ENCODE measurements at places on chromosomes 3 and 15.

GRCh38 chr3:122621112-122621511 is 43.7 kb downstream of the PARP15 start:
- DNase-seq: no peak

- no peak for DNase-seq
Observed at GRCh38 chr3:23806534-23807423, 1.0 kb downstream of the UBE2E1 start.

DNA sequence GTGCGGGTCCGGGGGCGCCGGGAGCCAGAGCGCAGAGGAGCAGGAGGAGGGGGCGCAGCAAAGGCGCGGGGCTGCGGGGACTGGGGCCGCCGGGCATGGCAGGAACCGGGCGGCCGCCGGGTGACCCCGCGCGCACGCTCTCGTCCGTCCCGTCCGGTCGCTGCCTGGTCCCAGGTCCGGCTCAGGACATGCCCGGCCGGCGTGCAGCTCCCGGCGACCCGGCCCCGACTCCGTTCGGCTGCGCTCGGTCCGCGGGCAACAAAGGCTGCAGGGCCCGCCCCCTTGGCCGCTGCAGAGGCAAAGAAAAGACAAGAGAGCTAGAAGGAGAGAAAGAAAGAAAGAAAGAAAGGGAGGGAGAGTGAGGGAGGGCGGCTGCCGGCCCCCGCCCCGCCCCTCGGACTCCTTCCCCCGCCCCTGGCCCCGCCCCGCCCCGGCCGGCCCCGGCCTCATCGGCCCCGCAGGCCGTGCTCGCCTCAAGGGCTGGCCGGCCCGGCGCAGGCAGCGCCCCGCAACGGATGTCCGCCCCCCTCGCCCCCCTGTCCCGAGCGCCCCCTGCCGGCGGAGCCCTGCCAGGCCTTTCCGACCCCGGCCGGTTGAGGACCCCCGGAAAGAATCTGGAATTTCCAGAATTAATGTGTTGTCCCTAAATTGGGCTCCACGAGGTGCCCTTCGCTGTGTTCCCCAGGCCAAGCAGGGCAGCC is at the start of gene ADAMTS7:
ADAMTS7 (minus strand) TSS at position 341 of the 701 bp plus-strand sequence; CDS start at position 97, 244 bp downstream.
- DNase-seq: peak; percentile 16

- DNase-seq: no peak
Observed at GRCh38 chr3:172562871-172563865, 39.9 kb upstream of the TNFSF10 start.

DNA sequence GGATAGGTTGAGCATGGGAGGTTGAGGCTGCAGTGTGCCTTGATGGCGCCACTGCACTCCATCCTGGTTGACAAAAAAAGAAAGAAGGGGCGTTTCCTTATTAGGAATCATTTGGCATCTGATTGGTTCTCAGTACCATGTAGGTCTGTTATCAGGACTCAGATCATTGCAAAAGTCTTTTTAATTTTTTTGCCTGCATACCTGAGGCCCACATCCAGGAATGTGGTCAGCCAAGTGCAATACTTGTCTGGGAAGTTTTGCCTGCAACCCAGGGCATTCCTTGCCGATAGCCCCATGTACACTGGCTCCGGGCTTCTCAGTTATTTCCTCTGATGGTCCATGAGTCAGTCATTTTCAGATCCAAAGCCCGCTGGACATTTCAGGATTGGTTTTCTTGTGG is 50.1 kb upstream of the CRTC3 start:
- DNase-seq: no peak

- DNase-seq: no peak
Observed at GRCh38 chr3:177419904-177420601, 222.8 kb upstream of the TBL1XR1 start.

- DNase-seq: no peak
Observed at GRCh38 chr3:194103505-194103904, 32.4 kb upstream of the HES1 start.

GRCh38 chr3:41673650-41674049 is 288.3 kb downstream of the ULK4 start:
- no peak for DNase-seq

DNA sequence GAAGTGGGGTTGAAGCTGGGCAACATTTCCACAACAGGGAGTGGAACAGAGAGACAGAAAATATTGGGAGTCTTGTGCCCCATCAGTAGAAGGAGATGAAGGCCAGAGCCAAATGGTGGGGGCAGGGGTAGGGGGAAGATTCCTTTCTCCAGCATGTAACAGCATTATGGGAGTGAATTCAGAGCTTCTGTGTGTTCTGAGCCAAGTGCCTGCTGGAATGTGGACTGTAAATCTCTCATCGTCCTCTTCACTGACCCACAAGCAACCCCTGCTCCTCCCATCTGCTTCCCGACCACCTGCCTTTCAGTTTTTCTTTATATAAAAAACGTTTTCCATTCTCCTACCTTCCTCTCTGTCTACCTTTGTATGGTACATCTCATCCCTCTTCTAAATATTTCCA is 344.2 kb upstream of the TPRG1 start:
- DNase-seq: no peak

DNA sequence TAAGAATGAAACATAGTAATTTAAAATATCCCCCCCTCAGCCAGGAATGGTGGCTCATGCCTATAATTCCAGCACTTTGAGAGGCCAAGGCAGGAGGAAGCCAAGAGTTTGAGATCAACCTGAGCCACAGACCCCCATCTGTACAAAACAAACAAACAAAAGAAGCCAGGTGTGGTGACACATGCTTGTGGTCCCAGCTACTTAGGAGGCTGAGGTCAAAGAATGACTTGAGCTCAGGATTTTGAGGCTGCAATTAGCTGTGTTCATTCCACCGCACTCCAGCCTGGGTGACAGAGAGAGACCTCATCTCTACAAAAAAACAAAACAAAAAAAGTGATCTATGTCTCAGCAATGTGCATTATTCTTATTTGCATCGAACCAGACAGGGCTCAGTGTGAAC is 800.8 kb downstream of the MCTP2 start:
- no peak for DNase-seq

GRCh38 chr3:116566478-116566960 is 121.2 kb upstream of the LSAMP start:
- DNase-seq: no peak

- DNase-seq: no peak
Observed at GRCh38 chr15:29465816-29466215, 196.2 kb upstream of the NSMCE3 start.

DNA sequence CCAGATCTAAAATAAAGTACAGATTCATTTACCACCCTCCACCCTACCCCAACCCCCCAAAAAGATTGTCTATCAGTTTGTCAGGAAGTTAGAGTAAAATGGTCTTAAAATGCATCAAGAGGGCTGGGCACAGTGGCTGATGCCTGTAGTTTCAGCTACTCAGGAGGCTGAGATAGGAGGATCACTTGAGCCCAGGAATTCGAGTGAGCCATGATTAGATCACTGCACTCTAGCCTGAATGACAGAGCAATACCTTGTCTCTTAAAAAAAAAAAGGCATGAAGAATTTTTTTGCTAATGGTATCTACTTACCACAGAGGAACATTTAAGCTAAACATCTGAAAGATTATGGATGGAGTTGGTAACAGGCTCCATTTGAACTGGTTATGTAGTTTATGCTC is 71.0 kb downstream of the RBM6 start:
- no peak for DNase-seq

DNA sequence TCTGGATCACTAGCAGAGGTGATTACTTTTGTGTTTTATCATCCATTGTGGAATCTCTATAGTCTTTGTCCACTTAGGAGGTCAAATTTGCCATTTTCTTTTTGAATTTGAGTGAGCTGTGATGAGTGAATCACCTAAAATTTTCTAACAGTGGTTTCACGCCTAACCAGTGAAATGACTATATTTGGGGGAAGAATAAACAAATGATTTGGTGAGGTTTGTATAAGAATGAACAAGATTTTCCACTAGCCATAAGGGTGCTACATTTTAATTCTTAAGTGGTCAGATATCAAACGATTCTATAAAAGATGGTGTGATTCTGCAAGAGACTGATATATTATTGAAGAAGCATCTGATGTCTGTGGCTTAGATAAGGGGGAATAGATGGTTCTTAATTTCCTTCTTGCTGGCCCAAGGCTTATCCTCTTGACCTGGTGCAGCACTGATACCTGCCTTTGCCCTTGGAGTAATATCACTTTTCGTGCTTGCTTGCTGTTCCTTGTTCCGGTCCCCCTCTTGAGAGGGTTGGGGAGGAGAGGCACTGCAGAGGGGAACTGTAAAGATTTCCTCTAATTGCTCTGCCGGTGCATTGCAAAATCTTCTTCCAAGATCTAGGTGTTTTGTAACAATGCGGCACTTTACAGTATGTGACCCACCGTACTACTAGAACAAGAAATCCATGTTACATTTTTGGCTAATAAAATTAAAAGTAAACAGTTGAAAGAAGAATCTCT is 14.5 kb downstream of the C3orf20 start:
- no peak for DNase-seq

DNA sequence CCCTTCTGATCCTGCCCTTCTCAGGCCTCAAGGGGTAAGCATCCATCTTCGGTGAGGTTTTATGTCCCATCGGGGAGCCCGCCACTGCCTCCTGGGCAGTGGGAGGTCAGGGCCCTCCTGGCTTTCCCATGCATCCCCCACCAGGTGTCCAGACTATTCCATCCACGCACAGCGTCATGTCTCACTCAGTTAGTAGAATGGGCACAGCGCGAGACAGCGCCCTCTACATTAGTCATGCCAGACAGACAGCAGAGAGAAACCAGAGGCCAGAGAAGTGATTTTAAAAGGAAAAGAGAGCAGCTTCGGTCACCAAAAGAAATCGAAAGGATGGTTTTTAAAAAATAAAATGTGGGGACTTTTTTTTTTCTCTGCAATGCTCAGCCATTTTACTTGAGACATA is 49.8 kb downstream of the ZDHHC3 start:
- no peak for DNase-seq
